Muscle of back (tissue), 13 donors: ENCODE measurements at places on chromosomes 5 and 9.

- DNase-seq = no peak
These were observed 1.5 kb downstream of the MPDZ start for GRCh38 chr9:13278023-13278367.

GRCh38 chr5:35852084-35852734 lies 4.5 kb upstream of the IL7R start:
- DNase-seq = no peak

DNA sequence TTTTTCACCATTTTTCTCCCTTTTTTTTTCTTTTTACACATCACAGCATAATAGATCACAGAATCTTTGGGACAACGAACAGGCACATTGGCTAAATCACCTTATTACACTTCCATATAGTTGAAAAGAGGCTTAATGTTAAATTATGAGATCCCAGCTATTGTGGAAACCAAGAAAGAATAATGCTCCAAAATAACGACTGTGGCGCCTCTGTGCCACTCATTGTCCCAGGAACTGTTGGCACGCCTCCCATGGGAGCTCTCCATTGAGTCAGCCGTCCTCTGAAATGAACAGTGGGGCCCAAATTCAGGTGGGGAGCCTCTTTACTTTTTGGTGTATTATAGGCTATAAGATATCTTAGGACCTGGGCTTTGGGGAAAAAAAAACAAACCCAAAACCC lies 82.2 kb upstream of the NFIB start:
- DNase-seq = no peak

DNA sequence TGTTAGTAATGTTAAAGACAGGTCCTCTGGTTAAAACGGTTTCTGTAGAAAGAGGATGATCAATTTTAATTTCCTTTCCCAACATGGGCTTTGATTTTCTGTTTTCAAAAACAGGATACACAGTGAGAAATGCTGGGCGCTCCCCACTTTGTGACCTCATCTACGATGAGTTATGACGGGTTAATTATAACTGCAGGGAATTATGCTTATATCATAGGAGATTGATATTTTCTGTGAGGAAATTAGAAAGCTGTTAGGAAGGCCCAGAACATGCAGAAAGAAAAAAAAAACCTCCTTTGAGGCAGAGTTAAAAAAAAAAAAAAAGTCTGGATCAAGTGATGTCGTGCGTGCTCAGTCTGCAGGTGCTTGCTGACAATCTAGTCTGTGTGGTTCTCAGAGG lies 176.8 kb upstream of the OTULINL start:
- no peak for DNase-seq

DNA sequence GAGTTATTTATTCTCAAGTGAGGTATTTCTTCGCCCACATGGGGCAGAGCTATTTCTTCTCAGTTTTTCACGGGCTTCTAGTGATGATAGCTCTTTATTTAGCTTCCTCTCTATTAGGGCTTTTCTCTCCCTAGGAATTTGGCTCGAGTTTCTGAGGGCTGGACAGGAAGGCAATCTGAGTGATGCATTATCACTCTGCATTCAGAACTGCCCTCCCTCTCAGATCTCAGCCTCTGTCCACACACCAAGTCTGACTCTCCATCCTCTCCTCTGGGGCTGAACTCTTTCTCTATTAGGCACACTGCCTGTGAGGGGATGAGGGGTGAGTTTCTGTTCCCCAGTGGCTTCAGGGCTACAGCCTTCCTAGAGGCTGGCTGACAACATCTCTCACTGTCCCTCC lies 14.9 kb upstream of the SCAMP1 start:
- DNase-seq = no peak
